A549 treated with AZD2906 at 1 μM for 4 hours (cell line): ENCODE measurements at places on chromosomes 5 and 9. TPM values are rescaled to one million over a fixed set of nuclear protein-coding genes. Genes with fewer than 3 reads are reported as not detected.

WNK2 gene
- total RNA-seq = 4.2 to 7.8 TPM (median 6.0 TPM) in 5 replicates

IL13 gene
- 0.08 to 0.10 TPM in 2 of 5 replicates, not detected in the others for total RNA-seq

TLX3 gene
- total RNA-seq = not detected in 5 replicates

FGFR4 gene
- 17.5 to 24.2 TPM (median 21.4 TPM) in 5 replicates for total RNA-seq

SKIC3 gene
- total RNA-seq = 17.3 to 24.2 TPM (median 21.6 TPM) in 5 replicates

PCA3 gene
- not detected in 5 replicates for total RNA-seq

UBTD2 gene
- total RNA-seq = 13.2 to 17.6 TPM (median 14.9 TPM) in 5 replicates

FBP1 gene
- total RNA-seq = not detected in 5 replicates

IFNK gene
- total RNA-seq = 0.06 TPM in 1 of 5 replicates, not detected in the others
